Small intestine (tissue), 16 donors: ENCODE measurements at places on chromosomes 1 and 21.

DNA sequence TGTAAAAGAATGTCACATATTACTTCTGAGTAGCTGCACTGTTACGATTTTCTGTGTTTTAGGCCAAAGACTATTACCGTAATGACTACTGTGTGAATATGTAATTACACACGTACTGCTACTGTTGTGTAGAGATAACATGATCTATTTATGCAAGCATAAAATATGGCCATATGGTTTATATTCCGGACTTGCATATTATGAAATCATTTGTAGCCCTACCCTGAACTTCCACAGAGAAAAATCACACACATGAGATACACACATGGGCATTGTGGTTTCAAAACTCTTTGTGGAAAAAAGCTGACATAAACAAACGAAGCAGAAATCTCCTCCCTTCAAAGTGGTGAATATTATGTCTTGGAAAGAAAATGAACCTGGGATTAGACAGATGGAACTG lies 373.0 kb upstream of the ADAMTS5 start:
- no peak for DNase-seq

DNA sequence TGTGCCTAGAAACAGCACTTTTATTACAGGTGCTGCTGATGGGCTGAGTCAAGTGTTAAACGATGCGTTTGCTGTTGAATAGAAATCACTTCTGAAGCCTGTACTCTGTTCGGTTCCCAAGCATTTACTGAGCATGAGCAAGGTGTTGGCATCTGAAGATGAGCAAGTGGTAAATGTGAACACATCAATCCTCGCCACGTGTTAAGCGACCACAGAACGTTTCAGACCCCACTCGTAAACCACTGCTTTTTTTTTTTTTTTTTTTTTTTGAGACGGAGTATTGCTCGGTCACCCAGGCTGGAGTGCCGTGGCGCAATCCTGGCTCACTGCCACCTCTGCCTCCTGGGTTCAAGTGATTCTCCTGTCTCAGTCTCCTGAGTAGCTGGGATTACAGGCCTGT lies 241.2 kb downstream of the SETD4 start:
- no peak for DNase-seq

- DNase-seq, result no peak
These were observed 53.3 kb downstream of the B3GALNT2 start for GRCh38 chr1:235450886-235451483.

DNA sequence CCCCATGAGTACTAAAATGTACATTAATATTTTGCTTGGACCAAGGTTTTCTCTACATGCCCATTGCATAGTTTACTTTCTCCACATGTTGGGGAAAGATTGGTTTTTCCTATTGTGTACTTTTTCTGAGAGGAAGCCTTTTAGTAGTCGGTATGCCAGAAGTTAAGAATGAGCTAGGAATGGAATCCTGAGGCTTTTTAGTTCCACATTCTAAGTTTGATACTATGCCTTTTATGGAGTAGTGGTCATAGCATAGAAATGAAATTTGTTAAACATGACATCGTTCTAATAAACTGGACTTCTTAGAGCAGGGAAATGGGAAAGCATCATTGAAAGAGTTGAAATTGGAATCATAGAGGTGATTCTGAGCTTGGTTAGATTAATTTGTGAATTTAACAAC lies 64.3 kb downstream of the BCL9 start:
- DNase-seq, result no peak

- DNase-seq, result no peak
These were observed 4.0 kb downstream of the OSCP1 start for GRCh38 chr1:36446271-36446670.

GRCh38 chr1:182002570-182002969 lies 58.9 kb downstream of the ZNF648 start:
- DNase-seq, result no peak

DNA sequence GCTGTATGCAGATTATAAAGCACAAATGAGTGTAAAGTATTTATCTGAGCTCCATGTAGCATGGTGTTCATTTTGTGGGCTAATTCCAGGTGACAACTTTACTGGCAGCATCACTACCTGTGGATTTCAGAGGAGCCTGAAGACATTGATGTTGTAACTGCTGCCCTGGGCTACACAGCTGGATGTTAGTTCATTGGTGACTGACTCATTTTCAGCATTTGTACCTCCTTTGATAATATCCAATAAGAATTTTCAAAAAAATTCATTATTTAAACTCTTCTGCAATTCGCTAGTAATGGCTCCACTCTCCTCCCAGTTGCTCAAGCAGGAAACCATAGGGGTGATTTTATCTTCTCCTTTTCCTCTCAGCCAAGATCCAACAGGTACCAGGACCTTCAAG lies 37.3 kb upstream of the HSD3B1 start:
- no peak for DNase-seq

- DNase-seq, result no peak
These were observed 31.0 kb downstream of the SNX7 start for GRCh38 chr1:98692482-98692881.

GRCh38 chr1:222310836-222311235 lies 237.1 kb downstream of the HHIPL2 start:
- no peak for DNase-seq

GRCh38 chr1:200231787-200232231 lies 178.0 kb downstream of the ZNF281 start:
- DNase-seq, result peak; percentile 16

GRCh38 chr1:200916152-200916551 lies 21.5 kb downstream of the INAVA start:
- no peak for DNase-seq

DNA sequence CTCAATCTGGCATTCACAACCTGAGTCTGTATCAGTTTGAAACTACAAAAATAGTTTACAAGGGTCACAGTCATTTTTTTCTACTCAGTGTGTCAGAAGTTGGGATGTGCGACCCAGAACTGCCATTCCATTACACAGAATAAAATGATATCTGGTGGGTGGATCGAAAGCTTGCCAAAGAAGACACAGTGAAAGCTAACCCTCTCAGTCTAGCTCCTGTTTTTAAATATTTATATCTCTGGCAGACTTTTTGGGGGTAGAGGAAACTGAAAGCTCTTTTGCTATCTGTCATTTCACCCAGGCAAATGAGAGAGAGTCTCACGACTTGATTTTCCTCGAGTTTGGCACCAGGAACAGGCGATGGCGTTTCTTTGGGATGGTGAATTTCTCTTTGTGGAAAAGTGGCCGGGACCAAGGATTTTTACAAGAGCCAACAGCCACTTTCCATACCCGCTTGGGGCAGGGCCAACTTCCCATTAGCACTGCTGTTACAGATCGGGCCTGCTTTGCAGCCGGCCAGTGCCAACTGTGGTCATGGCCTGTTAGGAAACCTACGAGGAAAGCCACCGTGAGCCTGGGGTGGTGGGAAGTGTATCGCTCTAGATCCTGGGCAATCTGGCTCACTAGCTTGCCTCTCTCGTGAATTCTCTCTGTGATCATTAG lies 185.5 kb upstream of the NFIA start:
- DNase-seq, result no peak

GRCh38 chr21:42669041-42669440 lies 15.6 kb downstream of the PDE9A start:
- DNase-seq, result peak; percentile 38

GRCh38 chr1:40422630-40423263 lies 27.5 kb upstream of the ZFP69B start:
- no peak for DNase-seq

DNA sequence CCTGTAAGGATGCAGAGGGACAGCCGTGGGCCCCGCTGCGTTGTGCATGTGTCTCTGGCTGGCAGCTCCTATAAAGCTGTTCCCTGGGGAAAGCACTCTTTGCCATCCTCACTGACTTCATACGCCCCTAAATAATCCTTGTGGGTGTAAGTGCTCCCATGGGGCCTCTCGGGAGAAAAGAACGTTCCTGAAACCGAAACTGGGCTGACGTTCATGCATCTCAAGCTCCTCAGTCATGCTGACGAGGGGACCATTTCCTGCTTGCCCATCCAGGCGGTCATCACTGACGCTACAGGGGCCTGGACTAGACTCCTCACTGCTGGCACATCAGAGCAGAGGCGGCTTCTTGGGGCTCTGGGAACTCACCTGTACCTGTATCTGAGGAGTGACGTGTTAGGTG lies 73.1 kb upstream of the USP24 start:
- DNase-seq, result no peak

DNA sequence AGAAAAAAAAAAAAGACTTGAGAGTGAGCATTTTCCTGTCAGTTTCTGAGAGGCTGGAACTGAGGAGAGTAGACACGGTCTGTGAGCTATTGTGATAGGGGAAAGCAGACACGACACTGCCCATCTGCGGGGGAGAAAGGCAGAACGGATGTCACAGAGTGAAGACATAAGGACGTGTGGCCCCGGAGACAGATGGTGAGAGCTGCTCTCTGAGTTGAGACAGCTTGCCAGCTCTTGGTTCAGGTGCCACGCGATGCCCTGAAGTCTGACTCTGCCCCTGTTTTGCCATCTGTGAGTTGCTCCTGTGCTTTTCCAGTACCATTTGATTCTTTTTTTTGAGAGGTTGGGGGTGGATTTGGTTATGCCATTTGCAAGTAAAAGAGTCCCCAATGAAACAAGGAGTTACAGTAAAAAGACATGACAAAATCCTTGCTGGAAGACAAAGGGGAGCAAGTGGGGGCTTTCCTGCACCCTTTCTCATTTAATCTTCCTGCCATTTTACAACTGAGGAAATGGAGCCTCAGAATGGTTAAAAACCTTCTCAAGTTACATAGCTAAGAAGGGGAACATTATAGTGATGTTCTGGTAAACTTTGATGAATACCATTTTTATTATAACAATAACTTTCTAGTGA lies 128.9 kb upstream of the DNAH14 start:
- DNase-seq, result no peak

- no peak for DNase-seq
These were observed 84.5 kb downstream of the SPATA17 start for GRCh38 chr1:217715681-217716080.

GRCh38 chr1:225934711-225935110 lies 6.3 kb downstream of the LEFTY2 start:
- no peak for DNase-seq

DNA sequence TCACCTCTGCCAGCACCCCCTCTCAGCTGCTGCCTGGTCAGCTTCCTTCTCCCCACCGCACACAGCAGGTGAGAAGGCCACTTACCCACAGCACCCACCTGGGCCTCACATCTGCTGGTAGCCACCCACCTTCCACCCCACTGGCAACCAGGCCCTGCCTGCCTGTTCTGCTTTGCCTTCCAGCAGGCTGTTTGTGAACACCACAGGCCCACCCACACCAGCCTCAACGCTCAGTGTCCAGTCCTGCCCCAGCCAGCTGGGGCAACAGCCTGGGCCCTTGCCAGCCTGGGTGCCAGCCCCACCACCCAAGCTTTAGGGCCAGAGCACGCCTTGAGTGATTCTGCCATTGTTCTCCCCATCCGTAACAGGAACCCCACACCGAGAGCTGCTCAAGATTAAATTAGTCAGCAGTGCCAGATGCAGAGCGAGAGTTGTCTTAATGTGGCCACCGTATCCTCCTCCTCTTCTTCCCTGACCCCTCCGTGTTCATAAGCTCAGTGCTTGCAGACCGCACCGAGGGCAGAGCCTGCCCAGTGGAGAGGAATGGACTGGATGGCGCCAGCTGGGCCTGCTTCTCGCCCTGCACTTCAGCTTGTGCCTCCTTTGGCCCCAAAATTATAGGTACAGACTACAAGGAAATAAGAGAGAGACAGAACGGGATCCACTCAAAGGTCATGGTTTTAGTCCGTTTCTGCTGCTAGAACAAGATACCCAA lies 120.3 kb upstream of the COL6A1 start:
- no peak for DNase-seq

DNA sequence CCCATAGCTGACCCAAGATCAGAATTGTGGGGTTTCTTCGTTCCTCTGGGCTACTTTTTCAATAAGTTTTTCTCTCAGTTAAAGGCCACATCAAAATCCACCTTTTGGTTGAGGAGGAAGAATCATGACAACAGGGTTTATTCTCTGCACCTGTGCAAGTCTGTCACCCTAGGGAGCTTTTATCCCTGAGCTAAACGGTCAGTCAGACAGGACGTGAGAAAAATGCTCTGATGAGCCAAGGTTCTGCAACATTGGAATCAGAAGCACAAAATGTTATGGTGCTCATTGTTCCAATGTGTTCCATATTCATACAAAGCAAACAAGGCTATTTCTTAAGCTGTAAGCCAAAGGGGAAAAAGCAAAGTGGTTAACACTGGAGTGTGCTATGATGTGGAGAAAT lies 7.4 kb upstream of the ERICH3 start:
- no peak for DNase-seq

DNA sequence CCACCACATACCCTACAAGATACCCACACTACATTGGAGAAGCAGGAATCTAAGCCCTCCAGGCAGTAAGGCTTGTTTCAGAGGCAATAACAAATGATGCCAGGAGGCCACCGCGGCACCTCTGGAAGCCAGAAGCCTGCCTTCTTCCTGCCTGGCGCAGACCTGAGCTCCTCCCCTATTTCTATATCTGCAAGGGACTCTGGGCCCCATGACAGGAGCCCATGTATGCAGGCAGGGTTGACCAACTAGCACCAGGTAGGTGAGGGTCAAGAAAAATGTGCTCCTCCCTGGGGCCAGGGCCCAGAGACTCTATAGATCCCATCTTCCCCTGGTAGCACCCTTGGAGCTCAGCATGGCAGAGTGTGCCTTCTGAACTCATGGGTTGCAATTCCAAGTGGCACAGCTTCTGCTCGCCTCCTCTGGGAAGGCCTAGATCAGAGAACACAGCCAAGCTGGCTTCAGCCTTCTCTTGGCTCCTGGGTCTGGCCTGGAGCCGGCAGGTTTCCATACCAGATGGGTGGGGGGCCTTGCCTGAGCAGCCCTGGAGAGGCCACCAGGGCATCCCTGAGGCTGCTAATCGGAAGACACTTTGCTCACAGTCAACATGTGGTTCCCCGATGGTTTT lies 85.1 kb downstream of the STUM start:
- DNase-seq, result no peak

GRCh38 chr21:26732432-26733221 lies 112.6 kb downstream of the ADAMTS1 start:
- DNase-seq, result peak; percentile 32

- DNase-seq, result no peak
These were observed 155.9 kb downstream of the FOXD2 start for GRCh38 chr1:47593598-47594285.

DNA sequence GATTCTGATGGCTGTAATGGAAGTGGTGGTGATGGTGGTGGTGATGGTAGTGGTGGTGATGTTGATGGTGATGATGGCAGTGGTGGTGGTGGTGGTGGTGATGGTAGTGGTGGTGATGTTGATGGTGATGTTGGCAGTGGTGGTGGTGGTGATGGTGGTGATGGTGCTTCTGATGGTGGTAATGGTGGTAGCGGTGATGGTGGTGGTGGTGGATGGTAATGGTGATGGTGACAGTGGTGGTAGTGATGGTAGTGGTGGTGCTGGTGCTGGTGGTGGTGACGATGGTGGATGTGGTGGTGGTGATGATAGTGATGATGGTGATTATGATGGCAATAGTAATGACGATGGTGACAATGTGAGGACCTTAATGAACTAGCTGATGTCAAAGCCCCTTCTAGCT lies 35.6 kb upstream of the LRRC3 start:
- DNase-seq, result no peak

DNA sequence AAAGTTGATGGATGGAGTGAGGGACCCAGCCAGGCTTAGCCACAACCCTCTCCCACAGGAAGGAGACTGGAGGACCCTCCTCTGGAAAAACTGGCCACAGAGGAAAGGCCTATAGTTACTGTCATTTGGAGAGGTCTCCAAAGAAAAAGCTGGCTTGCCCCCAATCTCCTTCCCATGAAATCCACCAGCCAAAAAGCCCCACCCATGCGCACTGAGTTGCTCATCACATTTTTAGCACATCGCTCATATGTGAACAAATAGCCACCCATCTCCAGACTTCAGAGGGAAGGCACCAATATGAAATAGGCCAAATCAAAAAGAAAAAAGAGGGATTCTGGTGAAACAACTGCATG lies 36.9 kb upstream of the QSOX1 start:
- no peak for DNase-seq

GRCh38 chr1:201017828-201018163 lies 5.7 kb downstream of the KIF21B start:
- no peak for DNase-seq
